ENCODE measurements at places on chromosomes 11 and 22. TPM values are rescaled to one million over a fixed set of nuclear protein-coding genes. Genes with fewer than 3 reads are reported as not detected.

The FGF19 gene
- not detected for total RNA-seq

The OR4D5 gene
- total RNA-seq = not detected

The GRK3 gene
- 3.7 TPM for total RNA-seq

The OR52N4 gene
- not detected for total RNA-seq

The VSIG2 gene
- total RNA-seq = not detected

The NCR3LG1 gene
- 4.0 TPM for total RNA-seq

The C11orf97 gene
- not detected for total RNA-seq

The TCP11L1 gene
- total RNA-seq = 17.9 TPM

The HBB gene
- total RNA-seq = not detected

The RAB1B gene
- total RNA-seq = 165 TPM

The GRAP2 gene
- total RNA-seq = not detected

The TREH gene
- not detected for total RNA-seq

The FOLR2 gene
- not detected for total RNA-seq

The NXPE1 gene
- not detected for total RNA-seq

Data from myometrial cell (primary cell).